ENCODE measurements at places on chromosomes 16 and 17.

- DNase-seq, result no peak
Observed at GRCh38 chr17:11138023-11138422, 103.0 kb upstream of the SHISA6 start.

GRCh38 chr17:16947470-16947869 lies 24.4 kb downstream of the TNFRSF13B start:
- DNase-seq, result no peak

DNA sequence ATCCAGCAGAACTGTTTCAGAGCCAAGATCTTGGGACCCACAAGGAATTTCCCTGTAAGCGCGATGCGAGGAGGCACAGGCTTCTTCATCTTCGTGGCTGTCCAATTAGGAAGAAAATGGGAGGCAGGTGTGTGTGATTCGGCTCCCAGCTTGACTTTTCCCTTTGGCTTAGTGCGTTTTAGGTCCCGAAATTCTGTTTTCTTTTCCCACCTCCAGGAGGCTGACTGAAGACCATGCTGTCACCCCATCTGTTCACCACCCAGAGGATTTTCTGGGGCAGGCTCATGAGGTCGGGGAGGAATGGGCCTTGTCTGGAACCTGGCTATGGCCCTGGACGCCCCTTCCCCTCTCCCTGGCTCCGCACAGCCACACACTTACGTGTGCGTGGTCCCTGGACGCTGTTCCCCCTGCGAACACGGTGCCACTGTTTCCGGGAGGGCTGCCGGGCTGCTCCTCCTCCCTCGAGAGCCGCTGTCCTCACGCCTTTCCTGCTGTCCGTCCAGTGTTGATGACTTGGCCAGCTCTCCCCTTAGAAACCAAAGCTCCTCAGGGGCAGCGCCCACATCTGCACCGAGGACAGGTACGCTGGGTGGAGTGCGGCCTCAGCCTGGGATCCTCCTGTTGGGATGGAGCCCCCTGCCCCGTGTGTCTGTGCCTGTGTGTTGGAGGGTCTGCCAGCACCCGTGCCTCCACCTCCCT lies 2.7 kb upstream of the PABPN1L start:
- DNase-seq, result no peak

DNA sequence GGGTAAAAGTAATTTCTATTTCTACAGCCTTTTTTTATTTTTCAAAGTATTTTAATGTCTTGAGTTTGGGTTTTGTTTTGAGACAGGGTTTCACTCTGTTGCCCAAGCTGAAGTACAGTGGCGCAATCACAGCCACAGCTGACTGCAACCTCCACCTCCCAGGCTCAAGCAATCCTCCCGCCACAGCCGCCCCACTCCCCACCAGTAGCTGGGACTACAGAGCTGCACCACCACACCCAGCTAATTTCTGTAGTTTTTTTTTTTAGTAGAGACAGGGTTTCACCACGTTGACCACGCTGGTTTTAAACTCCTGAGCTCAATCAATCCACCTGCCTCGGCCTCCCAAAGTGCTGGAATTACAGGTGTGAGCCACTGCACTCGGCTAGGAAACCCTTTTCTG lies 44.0 kb downstream of the TUBD1 start:
- DNase-seq, result no peak

- no peak for DNase-seq
Observed at GRCh38 chr17:11805138-11805537, 192.1 kb downstream of the ZNF18 start.

DNA sequence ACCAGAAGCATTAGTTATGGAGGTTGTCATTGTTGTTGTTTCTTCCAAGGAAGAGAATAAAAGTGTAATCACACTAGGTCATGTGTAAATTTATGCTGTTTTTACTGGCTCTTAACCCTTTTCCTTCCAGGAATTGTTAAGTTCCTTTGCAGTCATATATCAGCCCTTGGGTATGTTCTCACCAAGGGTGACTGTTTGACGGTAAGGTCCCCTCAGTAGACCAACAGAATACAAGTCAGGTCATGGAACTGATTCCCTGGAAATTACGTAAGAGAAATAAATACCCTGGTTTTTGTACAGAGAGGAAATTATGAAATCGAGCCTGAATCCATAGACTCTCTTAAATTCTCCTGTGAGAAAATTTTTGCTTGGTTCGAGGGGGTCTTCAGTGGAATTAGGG lies 11.2 kb upstream of the KCNJ2 start:
- no peak for DNase-seq
